ENCODE measurements at places on chromosomes 3 and 15. TPM values are rescaled to one million over a fixed set of nuclear protein-coding genes. Genes with fewer than 3 reads are reported as not detected.

MUSTN1 gene
- total RNA-seq, result 78.5 TPM

DNA sequence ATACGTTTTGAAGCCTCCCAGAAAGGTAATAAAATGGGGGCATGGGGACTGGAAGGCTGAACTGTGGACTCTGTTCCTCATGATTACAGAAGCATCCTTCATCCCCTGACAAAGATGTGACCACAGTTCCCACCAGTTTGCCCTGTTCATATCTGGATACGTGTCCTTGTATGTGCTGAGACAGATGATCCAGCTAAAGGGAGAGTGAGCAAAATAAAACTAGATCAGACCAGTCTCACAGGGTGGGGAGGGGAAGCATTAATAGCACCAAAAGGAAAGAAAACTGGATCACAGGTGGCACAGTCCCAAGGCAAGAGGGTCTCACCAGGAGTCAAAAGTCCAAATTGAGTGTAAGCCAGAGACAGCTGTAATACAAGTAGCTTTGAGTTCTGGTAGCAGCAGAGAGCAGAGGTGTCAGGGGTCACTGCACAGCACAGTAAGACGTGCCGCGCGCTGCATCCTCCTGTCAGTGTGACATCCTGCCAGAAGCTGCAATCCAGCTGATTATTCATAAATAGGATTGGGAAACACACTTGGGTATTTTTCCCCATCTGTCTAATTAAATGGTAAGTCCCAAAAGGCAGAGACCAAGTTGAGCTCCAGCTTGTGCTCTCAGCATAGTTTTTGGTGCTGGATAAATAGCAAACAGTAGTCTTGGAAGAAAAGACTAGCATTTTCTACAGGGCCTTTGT is 560.0 kb upstream of the CFAP20DC start:
- no peak for DNase-seq

STX19 gene
- not detected for total RNA-seq

DNA sequence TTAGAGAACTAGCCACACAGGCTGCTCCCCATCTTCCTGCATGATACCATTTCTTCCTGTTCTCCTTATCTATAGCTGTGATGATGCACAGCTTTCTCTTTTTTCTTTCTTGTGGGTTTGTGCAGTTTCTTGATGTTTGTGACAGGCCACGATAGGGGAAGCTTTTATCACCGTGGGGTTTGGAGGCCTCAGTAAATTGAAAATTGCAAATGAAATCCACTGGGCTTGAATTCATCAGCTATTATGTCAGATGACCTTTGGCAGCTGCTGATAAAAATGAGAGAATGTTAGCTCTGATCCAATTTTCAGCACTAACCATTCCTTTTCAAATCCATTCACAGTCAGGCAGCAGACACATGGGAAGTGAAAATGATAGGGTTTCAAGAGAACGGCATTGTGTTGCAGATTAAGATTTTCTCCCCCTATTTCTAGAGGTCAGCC is 176.9 kb upstream of the SOX2 start:
- DNase-seq, result no peak

GRCh38 chr3:72182206-72182605 is 397.3 kb upstream of the PROK2 start:
- no peak for DNase-seq

TMEM202 gene
- not detected for total RNA-seq

- DNase-seq, result no peak
Observed at GRCh38 chr3:11640009-11640673, 3.6 kb downstream of the VGLL4 start.

PPARG gene
- total RNA-seq, result 15.4 TPM

DNA sequence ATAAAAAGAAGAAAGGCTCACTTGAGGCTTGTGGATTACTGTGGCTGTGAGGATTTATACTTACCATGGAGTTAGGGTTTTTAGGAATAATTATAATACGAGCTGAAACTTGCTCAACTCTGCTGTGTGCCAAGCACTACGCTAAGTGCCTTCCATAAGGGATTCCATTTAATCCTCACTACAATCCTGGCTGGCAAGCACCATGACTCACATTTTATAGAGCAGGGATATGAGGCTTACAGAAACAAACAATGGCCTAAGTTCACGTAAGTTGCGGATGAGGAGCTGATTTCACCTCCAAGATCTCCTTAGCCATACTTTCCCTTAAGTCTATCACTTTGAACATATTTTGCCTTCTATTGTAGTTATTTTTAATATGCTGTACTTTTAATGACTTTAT is 43.9 kb upstream of the ARL8B start:
- no peak for DNase-seq

GRCh38 chr3:160150525-160150924 is 74.7 kb upstream of the C3orf80 start:
- DNase-seq, result no peak

DNA sequence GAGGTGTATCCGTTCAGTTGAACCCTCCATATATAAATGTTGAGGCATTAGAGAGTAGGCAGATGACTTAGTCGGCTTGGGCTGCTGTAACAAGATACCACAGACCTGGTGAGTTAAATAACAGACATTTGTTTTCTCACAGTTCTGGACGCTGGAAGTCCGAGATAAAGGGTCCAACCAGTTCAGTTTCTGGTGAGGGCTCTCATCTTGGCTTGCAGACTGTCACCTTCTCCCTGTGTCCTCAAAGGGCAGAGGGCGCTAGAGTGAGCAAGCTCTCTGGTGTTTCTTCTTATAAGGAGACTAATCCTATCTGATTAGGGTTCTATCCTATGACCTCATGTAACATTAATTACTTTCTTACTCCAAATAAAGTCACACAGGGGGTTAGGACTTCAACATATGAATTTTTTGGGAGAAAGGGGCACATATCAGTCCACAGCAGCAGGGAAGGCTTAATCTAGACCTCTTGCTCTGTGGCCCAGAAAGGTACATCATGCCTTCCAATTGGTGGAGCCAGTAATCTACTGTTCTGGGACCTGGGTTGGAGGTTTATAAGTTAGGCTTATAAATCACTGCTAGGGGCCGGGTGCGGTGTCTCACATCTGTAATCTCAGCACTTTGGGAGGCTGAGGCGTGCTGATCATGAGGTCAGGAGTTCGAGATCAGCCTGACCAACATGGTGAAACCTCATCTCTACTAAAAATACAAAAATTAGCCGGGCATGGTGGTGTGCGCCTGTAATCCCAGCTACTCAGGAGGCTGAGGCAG is 26.3 kb upstream of the SLC28A2 start:
- DNase-seq, result no peak

GRCh38 chr15:95880031-95880570 is 450.4 kb upstream of the NR2F2 start:
- DNase-seq, result no peak

- no peak for DNase-seq
Observed at GRCh38 chr3:69838696-69839515, 99.6 kb downstream of the MITF start.

DNA sequence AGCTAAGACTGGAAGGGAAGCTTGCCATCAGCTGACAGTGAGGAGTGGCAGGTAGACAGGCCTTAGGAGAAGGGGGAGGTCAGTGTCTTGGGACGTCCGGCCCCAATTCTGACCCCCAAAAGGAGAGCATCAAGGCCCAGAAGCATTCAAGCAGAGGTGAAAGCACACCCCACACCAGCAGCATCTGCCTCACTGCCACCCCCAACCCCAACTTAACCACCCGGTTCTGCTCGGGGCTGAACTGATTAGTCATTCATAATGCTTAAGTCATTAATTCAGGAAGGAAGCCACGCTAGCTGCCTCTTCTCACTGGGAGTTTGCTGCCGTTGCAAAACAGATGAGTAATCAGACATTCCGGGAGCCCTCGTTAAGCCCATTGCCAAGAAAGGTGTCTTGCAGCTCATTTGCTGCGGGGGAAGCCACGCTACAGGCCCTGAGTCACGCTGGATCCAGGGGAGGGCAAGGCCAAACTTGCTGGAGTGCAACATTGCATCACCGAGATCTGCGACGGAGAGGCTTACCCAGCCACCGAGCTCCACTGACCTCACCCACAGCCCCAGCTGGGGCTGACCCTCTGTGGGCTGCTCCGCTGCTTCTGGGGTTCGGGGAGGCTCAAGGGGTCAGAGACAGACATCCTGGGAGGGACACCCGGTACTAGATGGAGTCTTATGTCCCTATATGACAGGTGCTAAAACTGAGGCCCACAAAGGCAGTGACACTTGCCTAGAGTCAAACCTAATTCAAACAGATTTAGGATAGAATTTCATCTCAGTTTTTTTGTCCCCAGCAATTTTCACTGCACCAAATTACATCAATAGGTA is 46.4 kb upstream of the HES1 start:
- peak; percentile 95 for DNase-seq

- DNase-seq, result no peak
Observed at GRCh38 chr3:100743535-100743934, 34.2 kb downstream of the TFG start.

FOXL2 gene
- total RNA-seq, result not detected

ZNF860 gene
- 1.0 TPM for total RNA-seq

DNA sequence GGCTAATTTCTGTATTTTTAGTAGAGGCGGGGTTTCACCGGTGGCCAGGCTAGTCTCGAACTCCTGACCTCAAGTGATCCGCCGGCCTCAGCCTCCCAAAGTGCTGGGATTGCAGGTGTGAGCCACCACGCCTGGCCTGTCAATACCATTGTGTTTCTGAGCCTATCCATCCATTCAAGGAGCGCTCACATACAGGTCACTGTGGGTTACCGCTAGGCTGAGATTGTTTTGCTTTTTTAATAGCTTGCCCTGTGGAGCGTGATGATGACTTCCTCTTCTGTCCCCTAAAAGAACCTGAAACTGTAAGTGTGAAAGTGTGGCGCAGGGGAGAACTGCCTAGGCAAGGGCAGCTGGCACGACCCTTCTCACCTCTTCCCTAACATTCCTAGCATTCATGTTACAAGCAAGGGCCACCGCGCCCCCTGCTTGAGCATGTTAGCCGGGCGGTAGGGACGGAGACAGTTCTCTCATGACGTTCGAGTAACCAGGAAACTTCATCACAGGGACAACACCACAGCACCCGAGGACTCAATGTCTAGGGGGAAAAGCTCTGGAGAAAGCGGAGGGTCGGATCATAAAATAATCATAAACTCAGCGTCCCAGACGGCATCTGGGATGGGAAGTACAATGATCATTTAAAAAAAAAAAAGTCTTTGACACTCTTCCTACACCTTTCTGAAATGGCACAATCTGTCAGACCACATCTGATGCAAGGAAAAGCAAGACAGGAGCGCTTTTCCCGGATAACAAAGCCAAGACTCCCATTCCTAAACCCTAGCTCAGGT is 790 bp downstream of the LAMP3 start:
- no peak for DNase-seq

ZNF80 gene
- not detected for total RNA-seq

DNA sequence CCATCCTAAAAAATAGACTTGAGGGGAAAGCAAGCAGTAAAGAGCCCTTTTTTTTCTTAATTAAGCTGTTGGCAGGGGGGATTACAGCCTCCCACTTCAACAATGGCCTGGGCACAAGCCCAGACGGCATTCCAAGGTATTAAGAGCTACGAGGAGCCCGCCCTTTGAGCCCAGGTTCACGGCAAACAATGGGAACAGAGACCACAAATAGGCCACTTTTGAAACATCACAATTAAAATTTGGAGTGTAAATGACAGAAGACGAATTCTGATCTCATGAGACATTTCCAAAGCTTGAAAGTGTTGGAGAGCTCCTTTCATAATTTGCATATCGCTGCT is 8.9 kb downstream of the CHSY1 start:
- no peak for DNase-seq

DNA sequence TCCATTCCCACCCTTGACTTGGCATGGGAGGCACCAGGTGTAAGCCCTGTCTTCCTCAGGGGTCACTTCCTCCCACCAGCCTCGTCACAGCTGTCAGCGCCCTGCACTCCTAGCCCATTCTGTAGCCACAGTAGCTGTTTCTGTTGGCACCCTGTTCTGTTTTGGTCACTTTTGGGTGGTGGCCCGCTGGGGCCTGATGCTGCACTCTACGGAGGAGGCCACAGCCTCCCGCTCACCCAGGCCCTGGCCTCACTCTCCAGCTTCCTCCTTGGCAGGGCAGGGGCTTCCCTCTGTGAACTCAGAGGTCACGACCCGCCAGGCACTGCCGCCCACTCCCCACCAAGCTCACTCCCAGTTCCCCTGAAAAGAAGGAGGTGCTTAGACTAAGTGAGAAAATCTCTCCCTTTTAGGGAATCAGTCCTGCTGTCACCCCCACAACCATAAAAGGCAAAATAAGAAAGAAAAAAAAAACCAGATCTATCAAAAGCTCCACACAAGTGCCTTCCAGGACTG is 68.4 kb downstream of the MGLL start:
- peak; percentile 76 for DNase-seq

DNA sequence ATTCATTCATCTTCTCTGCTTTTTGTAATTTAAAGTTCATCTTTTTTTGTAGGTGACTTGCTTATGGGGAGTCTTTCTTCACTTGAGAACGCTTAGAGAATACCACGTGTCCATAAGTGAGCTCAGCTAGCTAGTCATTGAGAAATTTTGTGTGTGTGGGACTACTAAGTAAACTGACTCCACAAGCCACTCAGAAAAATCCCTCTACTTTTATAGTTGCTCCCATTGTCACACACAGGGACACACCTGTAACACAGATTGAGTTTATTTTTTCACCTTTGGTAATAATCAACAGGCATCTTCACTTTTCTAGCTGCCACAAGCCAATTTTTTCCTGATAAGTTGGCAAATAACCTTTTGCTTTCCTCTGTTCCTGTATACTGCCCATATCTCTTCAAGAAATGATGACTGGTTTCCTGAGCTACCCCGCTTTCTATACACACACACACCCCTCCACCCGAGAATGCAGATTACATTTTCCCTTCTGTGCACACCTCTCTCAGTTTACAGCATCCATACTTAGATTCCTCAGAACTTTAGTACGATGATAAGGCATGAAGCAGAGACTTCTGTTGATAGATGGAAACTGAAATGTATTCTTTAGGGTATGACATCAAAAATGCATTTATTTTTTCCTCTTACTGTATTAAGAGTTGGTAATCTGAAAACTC is 4.6 kb downstream of the TSC22D2 start:
- no peak for DNase-seq

DNA sequence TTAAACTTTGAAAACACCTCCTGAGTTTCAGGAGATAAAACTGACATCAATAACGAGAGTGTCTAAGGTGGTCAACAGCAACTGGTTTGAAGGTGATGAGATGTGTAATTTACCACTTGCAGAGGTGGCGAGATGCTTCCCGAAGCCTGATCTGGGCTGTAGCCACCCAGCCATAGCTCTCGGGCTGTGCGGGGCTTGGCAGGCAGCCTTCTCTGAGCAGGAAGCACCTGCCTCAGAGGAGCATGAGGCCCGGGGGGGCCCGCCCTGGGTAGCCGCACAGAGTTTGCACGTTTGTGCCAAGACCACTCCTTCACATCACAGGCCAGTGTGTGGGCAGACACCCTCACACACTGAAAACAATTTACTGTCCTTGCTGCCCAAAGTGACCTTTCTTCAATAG is 220.3 kb downstream of the CACNA2D3 start:
- no peak for DNase-seq

GRCh38 chr3:66490214-66490613 is 10.6 kb downstream of the LRIG1 start:
- DNase-seq, result no peak

CFAP91 gene
- 6.2 TPM for total RNA-seq

DNA sequence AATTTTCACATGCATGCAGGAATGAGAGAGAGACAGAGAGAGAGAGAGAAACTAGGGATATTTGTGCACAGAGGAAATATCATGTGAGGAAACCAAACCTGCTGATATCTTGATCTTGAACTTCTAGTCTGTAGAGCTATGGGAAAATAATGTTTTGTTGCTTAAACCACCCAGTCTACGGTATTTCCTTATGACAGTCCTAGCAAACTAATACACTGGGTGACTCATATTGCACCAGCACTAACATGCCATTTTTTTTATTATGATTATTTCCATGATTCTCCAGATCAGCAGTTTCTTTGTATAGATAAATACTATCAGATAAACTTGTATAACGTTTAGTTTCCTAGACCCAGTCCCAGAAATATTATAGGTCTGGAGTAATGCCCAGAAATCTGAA is 1259.0 kb downstream of the ZPLD1 start:
- DNase-seq, result no peak
